ENCODE measurements at places on chromosomes 3 and 15. TPM values are rescaled to one million over a fixed set of nuclear protein-coding genes. Genes with fewer than 3 reads are reported as not detected.

The ASB14 gene
- not detected for total RNA-seq

The GABRA5 gene
- not detected for total RNA-seq

The SUSD5 gene
- not detected for total RNA-seq

The WNT5A gene
- not detected for total RNA-seq

The PDIA3 gene
- 330 TPM for total RNA-seq

The GPR149 gene
- total RNA-seq: not detected

The PLA1A gene
- not detected for total RNA-seq

The CLRN1 gene
- not detected for total RNA-seq

The FBXW12 gene
- total RNA-seq: not detected

The FRMD5 gene
- total RNA-seq: not detected

The TNFSF10 gene
- total RNA-seq: 97.9 TPM

The AADACL2 gene
- not detected for total RNA-seq

The SLC27A2 gene
- 11.4 TPM for total RNA-seq

The BBX gene
- 45.4 TPM for total RNA-seq

The PAQR5 gene
- total RNA-seq: not detected

The IQCF5 gene
- total RNA-seq: not detected

The GOLGA8N gene
- 8.1 TPM for total RNA-seq

The MEGF11 gene
- not detected for total RNA-seq

The DYNLT2B gene
- 23.0 TPM for total RNA-seq

The IL17RD gene
- not detected for total RNA-seq

The GXYLT2 gene
- not detected for total RNA-seq

The PHLDB2 gene
- 1.9 TPM for total RNA-seq

The GHRL gene
- total RNA-seq: 0.30 TPM

The NEK10 gene
- total RNA-seq: 0.79 TPM

The GPR27 gene
- total RNA-seq: 1.0 TPM

The CD96 gene
- total RNA-seq: 307 TPM

The MESP1 gene
- total RNA-seq: 1.6 TPM

The C3orf49 gene
- not detected for total RNA-seq

The SERPINI2 gene
- not detected for total RNA-seq

The MOBP gene
- total RNA-seq: not detected

The DBR1 gene
- total RNA-seq: 21.5 TPM

The HRG gene
- total RNA-seq: not detected

The CPLX3 gene
- total RNA-seq: 0.12 TPM

The MPI gene
- 58.1 TPM for total RNA-seq

The AGTR1 gene
- not detected for total RNA-seq

The OR5K2 gene
- not detected for total RNA-seq

The C3orf20 gene
- total RNA-seq: 0.10 TPM

The TTLL13 gene
- total RNA-seq: 0.87 TPM

All from activated CD4-positive, alpha-beta T cell treated with anti-CD3 and anti-CD28 coated beads, Interleukin-2, amount 10 ng/mL, durations not matched to agents 7 days and 5 days (primary cell).